ENCODE measurements at places on chromosomes 1 and 21. TPM values are rescaled to one million over a fixed set of nuclear protein-coding genes. Genes with fewer than 3 reads are reported as not detected.

RGS5 gene
- 2.6 TPM for total RNA-seq

RAB42 gene
- 5.2 TPM for total RNA-seq

TMEM200B gene
- total RNA-seq: 0.49 TPM

C1orf226 gene
- total RNA-seq: 0.32 TPM

OR2L3 gene
- not detected for total RNA-seq

WNT9A gene
- 1.7 TPM for total RNA-seq

HES5 gene
- under 0.01 TPM for total RNA-seq

AUNIP gene
- total RNA-seq: 2.1 TPM

MRPL55 gene
- total RNA-seq: 41.9 TPM

KMO gene
- total RNA-seq: not detected

GPR89A gene
- 31.5 TPM for total RNA-seq

VAV3 gene
- total RNA-seq: 6.5 TPM

RGSL1 gene
- not detected for total RNA-seq
